T1000 (cell line): ENCODE measurements at places on chromosomes 7 and 10.

DNA sequence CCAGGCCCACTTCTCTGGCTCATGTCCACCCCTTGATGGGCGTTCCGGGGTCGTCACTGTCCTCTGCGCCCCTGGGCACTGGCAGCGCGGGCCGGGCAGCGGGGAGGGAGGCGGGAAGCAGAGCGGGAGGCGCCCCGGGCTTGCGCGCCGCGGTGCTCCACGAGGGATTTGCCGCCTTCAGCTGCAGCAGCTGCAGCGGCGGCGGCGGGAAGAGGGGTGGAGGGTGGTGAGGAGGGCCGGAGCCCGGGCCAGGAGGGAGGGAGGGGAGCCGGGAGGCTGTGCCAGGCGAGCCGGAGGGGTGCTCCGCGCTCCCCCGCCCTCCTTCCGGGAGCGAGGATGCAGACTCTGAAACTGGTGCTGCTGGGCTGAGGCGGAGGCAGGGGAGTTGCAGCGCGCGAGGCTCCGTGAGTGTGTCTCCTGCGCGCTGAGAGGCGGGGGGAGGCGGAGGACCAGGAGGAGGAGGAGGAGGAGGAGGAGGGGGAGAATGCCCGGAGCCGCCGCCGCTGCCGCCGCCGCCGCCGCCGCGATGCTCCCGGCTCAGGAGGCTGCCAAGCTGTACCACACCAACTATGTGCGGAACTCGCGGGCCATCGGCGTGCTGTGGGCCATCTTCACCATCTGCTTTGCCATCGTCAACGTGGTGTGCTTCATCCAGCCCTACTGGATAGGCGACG, at the start of gene LHFPL3:
Gene LHFPL3 (plus strand): TSS at position 308 of the 674 bp plus-strand sequence.
- no peak for DNase-seq

GRCh38 chr10:37489658-37490003, 364.2 kb downstream of the ANKRD30A start:
- DNase-seq = no peak

DNA sequence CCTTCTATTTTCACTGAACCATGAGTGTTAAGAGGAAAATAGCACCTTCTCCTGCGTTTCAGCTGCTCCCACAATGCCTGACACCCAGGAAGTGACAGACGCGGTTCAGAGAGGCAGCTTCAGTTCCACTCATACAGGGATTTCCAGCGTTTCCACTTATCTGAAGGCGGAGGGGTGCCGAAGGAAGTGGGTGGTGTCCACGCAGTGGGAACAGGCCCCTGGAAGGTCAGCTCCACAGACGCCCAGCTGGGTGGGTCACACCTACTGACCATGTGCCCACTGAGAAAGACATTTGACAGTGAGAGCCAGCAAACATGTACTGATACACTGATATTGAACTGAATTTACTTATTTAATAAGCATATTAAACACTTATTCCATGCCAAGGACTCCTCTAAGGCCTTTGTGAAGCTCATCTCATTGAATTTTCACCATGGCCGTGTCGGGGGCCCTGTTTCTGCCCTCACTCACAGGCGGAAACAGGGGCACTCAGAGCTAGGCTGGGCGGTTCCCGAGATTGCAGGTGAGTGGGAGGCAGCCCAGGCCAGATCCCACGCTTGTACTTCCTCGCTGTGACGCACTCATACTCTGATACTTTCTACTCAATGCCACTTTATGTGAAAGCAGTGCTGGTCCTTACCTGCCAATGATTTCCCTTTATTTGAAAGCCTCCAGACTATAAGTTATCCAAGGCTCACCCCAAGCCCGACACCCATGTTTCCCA, 96.8 kb downstream of the TCERG1L start:
- no peak for DNase-seq

GRCh38 chr10:6045878-6046772, 16.0 kb downstream of the IL2RA start:
- no peak for DNase-seq

DNA sequence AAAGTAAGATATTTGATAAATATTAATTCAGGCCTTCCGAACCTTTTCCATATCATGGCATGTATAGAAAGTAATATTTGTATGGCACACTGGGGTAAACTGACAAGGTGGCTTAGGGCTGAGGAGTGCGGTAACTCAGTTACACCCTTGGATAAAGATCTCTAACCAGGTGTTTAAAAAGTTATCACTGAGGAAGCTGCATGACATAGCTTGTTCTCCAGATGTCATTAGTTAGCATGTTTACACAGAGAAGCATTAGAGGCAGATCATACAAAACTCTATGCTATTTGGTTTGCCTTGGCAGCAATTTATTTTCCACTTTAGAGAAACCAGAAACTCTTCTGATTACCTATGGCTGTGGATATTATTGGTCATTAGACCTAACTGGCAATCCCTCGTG, 118.2 kb downstream of the ST7 start:
- DNase-seq = no peak

DNA sequence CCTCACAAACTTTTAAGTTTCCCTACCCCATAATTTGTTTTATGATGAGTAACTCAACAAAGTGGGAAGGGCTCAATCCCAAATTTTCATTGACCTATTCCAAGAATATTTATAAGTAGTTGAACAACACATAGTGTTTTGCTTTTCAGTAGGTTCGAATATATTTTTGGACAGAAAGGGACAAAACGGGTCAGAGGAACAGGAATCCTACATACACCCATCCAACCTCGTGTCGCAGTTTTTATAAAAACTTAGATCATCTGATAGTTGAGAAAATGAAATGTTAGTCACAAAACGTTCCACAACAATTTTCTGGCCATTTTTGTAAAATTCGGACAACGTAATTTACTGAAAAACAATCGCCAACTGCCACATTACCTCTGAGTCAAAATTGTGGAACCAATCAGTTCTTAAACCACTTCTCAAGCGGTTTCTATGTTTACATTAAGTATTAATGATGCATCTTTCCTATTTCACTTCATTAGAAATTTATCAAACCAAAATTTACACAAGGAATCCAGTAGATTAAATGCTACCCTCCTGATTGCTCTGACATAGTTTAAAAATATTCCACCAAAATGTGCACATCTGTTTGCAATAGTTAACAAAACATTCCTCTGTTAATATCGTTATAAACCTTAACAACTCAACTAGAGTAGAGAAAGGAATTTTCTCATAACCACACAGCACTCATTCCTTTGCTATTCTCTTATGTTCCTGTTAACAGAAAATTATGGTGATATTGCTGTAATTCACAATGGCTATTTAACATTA, 6.3 kb downstream of the WNT16 start:
- no peak for DNase-seq

GRCh38 chr7:32501522-32501921, 6.2 kb downstream of the AVL9 start:
- DNase-seq = no peak

DNA sequence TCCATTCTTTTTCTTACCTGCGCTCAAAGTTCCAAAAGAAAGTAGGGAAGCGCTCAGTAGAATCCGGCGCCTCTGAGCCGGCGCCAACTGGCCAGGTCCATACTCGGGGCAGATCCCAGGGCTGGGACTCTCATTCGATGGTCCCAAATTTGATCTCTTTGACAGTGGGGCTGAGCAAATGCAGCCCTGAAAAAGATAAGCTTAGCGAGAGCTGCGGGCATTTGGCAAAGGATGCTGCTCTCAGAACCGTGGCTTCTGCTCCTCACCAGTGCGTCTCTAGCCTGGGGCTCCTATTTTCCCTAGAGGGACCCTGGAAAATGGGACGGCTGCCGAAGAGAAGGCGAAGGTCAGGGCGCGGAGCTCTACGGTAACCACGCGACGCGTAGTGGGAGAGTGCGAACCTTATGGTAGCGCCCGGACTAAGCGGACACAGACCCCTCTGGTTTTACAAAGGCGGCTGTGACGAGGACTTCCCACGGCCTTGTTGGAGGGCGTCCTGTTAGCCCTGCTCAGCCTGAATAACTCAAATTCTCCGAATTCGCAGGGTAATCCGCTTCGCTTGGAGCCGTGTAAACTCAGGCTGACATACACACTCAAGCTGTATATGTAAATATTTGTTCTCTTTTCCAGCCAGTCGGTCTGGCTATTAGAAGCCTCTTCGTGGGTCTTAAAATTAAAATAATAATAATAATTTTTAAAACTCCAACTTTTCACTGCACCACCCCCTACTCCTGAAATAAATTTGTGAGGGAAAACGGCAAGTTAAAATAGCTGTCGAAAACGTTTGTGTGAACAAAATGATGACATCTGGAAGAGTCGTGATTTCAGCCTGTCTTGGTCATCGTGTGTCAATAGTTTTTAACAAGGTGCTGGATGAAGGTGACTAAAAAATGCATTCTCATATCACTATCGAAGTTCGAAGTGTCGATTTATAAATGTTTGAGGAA, 869 bp upstream of the TBX20 start:
- DNase-seq = no peak

- no peak for DNase-seq
Measured at GRCh38 chr7:142303650-142304049, 45.8 kb upstream of the PRSS58 start.

DNA sequence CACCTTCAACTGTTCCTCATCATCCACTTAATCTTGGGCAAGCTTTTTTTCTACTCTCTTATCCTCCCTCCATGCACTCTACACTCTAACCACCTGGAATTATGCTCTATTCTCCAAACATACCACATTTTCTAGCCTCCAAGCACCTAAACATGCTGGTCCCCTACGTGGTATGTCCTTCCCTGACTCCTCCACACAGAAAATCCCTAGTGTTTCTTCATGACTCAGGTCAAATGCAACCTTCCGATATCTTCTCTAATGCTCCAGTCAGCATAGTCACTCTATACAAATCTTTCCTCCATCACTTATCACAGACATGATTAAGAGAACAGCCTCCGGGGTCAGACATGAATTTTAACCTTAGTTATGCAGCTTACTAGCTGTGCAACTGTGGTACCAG, 68.8 kb downstream of the ARMH3 start:
- no peak for DNase-seq

GRCh38 chr7:48637382-48637781, 287.0 kb upstream of the CDC14C start:
- no peak for DNase-seq

DNA sequence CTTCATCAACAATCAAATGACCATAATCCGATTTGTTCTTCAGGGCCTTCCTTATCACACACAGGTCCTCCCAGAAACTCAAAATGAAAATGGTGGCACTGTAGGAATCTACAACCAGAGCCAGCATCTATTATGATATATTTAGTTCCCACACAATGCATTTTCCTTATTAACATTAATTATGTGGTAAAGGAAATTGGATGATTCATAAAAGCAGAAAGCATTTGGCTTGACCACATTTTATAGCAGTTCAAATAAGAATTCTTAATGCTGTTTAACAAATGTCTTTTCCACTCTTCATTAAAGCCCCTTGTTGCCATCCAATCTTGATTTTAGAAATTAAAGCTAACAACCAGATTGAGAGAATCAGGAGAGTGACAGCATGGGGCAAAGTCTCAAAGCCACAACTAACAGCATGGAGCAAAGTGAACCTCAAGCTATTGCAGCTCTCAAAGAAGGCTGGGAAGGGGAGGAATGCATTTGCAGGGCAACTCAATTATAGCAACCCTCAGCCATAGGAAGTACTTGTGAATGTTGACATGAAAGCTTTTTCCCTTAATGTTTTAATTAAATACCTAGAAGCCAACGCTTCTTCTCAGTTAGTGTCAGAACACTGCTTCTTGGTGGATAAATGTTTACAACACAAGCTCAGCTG, 549.1 kb downstream of the NXPH1 start:
- DNase-seq = no peak

DNA sequence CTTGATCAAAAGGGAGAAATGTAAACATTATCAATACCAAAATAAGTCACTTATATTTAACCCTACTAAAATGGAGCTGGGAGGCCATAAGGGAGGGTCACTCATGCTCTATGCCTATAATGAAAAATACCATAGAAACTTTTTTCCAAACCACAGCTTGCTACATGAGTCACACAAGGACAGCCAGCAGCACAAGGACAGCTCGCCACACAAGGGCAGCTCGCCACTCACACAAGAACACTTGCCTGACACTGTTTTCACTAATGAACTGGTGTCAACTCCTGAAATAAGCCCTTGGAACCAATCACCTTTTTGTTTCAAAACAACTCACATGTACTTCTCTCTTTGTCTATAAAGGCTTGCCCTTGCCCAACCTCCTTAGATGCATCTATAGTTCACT, 43.3 kb downstream of the FRMPD2 start:
- DNase-seq = no peak

DNA sequence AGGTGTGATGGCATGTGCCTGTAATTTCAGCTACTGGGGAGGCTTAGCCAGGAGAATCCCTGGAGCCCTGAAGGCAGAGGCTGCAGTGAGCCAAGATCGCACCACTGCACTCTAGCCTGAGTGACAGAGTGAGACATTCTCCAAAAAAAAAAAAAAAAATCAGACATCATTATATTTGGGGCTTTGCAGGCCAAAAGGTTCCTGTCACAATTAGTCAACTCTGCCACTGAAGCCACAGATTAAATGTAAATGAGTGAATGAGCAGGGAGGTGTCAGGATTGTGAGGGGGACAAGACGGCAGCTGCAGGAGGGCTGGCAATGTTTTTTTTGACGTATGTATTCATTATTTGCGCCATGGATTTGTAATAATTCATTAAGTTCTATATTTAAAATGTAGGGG, 3.3 kb downstream of the ZNF33B start:
- DNase-seq = no peak

DNA sequence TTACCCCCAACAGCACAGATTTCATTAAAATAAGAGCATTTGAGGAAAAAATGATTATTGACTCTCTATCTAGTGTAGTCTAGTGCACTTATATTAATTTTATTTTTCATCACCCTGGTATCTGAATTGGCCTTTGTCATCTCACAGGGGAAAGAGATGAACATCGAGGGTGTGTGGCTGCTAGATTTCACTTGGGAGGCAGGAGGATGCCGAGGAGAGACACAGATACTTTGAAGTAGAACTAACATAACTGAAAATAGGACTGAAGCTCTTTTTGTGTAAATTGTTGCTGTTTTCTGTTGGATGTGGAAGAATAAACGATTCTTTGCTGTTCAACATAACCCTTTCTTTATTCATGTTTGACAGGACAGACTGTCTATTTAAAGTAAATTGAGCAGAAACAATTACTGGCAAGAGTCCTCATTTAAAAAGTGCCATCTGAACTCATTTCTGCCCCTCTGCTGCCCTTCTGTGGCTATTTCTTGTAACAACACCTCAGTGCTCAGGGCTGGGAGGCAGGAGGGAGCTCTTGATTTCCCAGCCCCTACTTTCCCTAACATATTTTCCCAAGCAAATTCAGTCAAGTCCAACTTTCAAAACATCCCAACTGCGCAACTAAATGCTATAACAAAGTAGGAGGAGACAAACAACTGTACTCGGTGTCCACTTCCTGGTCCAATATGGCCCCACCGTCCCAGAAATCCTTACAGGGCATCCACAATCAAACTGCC, 15.6 kb downstream of the LYZL1 start:
- DNase-seq = peak; percentile 46

- DNase-seq = peak; percentile 8
Measured at GRCh38 chr10:76874176-76874575, 763.4 kb downstream of the KCNMA1 start.
